ENCODE measurements at places on chromosomes 1 and 21.

- no peak for DNase-seq
Observed at GRCh38 chr1:65818966-65819365, 26.3 kb downstream of the PDE4B start.

GRCh38 chr1:194014014-194014413 is 827.6 kb upstream of the B3GALT2 start:
- peak; percentile 66 for DNase-seq

GRCh38 chr1:31154000-31154631 is 85.6 kb downstream of the NKAIN1 start:
- peak; percentile 20 for DNase-seq

DNA sequence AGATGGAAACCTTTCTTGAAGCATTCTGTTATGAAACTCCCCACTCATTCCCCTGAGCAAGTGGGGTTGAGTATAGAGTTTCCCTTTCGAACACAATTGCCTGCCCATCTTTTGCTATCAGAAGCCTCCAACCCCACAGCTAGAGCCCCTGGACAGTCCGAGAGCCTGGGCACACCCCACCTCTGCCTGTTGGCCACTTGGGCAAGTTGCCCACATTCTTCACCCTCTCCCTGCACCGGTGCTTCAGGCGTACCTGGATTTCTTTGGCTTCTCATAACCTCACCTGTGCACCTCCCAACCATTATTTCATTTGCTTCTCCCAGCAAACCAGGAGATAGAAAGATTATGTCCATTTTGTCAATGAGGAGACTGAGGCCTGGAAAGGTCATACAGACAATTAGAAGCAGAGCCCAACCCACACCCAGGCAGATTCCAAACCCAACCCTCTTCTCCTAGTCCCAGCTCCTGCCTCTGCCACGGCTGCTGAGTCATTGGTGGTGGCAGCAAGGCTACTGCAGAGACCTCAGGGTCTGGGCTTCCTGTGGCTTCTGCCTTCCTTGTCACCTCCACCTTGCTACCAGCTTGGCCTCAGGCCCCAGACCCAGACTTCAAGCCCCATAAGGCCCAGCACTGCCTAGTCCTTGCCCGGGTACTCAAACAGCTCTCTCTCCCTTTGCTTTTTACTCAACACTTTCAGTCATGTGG is 118.7 kb upstream of the ZBTB40 start:
- DNase-seq: no peak

DNA sequence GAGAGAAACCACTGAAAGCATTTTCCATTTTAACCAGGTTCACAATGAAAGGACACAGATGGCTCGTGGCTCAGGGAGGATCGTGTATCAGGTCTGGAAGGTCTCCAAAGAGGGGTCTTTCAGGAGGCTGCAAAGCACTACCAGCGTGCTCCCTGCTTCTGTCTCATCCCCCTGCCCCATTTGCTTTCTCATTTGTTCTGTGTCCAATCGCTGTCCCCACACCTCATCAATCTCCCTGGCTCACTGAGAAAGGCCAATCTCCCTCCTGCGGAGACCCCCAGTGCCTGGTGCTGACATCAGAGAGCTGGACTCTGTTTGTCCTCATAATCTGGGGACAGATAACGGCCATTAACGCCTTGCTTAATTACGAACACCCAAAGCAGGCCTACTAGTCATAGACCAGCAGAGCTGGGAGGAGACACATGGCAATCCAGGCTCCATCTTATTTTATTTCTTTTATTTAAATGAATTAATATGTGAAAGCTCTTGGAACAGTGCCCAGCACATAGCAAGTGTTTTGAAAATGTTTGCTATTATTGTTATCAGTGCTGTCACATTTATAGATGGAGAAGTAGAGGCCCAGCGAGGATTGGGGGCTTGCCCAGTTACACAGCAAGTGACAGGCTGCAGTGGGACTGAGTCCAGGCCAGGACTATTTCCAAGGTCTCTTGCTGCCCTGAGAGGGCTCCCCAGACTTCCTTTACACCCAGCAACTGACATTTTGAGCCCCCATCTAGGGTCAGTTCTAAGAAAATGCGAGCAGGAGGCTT is 341.0 kb upstream of the USP24 start:
- DNase-seq: no peak

DNA sequence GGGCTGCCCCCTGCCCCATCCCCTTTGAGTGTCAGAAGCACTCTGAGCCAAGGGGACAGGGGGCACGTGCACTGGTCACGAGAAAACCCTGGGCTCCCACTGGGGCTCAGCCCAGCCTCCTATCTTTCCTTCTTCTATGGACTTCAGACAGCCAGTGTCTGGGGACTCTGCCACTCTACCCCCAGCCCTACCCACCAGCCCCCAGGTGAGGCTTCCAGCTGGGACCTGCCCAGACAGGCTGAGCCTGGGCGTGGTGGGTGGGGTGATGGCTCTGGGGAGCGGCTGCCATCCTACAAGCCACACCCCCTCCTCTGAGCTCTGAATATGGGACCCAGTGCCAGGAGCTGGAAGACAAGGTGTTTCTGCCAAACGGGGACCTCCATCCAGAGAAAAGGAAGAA is 8.0 kb upstream of the SFN start:
- no peak for DNase-seq

DNA sequence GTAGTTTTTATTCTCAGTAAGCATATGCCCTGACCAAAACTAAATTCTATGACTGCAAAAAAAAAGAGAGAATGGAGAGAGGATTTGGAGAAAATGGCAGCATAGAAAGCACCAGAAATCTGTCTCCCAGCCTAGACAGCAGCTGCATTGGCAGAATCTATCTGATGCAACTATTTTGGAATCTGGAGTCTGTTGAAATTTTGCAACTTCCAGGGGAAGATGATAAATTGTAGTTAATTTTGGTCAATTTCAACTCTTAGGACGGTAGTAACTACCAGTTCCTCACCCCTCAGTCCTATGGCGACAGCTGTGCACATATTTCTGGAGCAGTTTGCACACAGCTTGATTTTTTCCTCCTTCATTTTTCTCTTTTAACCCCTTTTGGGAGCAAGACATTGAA is 10.9 kb downstream of the EXO5 start:
- DNase-seq: no peak

- DNase-seq: no peak
Observed at GRCh38 chr21:33357177-33357576, 32.4 kb downstream of the IFNAR1 start.

DNA sequence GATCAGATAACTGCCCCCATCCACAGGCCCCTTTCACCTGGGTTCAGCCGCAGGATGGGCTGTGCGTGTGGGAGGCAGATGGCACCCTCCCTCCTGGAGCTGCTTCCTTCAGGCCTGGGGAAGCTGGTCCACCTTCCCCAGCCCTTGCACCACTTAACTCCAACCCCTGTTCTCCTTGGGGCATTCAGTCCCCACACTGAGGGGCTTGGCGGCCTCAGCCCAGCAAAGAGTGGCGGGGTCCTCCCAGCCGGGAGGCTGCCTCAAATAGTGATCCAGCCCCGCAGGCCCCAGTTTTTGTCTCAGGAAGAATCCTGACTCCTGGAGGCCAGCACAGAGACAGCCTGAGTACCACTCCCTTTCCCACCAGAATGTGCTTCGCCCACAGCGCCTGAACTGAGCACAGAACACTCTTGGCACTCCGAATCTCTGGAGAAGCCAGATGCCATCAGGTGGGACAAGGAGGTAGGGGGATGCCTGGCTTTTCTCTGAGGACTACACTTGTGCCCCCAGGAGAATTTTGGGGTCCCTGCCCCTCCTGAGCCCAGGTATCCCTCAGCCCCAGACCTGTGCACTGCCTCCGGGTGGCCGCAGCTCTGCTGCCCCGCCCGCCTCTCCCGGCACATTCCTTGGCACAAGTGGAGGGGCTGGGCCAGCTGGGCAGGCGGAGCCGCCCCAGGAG is 936 bp downstream of the PAQR6 start:
- peak; percentile 26 for DNase-seq
